ENCODE measurements at places on chromosomes 13 and 19.

DNA sequence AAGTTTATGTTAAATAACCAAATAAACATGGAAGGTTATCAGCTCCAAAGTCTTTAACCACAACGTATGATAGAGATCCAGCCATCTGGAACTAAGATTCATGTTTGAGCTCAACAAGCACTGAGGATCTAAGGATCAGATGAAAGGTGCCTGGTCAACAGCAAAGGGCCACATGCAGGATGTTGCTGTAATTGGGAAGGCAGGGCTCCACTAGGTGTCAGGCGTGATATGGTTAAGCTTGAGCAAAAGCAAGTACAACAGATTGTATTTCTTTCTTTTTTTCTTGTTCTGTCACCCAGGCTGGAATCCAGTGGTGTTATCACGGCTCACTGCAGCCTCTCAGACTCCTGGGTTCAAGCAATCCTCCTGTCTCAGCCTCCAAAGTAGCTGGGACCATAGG is 12.0 kb downstream of the EBPL start:
- DNase-seq: peak; percentile 51

DNA sequence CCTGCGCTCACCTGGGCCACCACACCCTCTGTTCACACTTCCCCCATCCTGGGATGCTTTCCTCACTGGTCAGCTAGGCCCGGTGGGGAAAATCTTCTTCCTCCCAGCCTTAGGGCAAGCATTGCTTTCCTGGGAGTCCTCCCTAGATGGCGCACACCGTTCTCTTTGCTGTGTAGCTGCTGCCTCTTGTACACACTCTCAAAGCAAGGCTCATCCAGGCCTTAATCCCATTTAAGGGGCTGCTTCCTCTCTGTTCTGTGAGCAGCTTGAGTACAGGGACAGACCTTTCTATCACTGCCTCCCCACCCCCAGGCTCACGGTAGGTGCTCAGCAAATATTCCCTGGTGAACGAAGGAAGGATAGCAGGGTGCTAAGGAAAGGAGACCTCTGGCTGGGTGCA is 11.1 kb downstream of the SLC7A10 start:
- DNase-seq: peak; percentile 36

DNA sequence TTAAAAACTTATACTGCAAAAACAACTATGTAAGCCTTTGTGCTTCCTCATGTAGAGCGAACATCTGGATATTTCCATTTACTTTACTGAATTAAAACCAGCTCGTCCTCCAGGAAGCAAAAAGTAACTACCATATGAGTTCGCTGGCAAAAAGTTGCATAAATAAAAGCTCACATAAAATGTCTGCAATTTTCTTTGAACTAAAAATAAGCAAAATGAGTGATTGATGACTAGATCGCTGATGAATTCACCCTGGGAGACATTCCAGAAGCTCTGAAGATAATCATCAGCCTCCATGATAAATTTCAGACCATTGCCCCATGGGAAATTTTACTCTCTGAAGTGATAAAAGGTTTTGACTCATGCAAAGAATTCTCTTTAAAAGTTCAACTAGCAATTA is 67.3 kb upstream of the SACS start:
- DNase-seq: no peak

DNA sequence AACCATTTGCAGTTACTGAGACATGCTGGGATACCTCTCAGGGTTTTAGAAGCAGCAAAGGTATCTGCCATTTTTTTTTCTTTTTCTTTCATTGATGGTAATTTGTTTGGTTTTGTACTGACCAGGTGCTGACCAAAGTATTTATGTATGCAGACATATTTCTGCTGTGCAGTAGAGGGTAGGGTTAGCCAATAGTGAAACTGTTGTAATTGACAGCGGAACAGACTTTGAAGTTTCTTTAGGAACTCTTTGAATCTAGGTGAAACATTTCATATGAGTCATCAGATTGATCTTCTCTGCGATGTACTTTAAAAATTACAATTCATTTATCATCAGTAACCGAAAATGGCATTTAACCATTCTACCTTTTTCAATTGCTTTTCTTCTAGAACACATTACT is 63.0 kb downstream of the ITGBL1 start:
- DNase-seq: no peak

DNA sequence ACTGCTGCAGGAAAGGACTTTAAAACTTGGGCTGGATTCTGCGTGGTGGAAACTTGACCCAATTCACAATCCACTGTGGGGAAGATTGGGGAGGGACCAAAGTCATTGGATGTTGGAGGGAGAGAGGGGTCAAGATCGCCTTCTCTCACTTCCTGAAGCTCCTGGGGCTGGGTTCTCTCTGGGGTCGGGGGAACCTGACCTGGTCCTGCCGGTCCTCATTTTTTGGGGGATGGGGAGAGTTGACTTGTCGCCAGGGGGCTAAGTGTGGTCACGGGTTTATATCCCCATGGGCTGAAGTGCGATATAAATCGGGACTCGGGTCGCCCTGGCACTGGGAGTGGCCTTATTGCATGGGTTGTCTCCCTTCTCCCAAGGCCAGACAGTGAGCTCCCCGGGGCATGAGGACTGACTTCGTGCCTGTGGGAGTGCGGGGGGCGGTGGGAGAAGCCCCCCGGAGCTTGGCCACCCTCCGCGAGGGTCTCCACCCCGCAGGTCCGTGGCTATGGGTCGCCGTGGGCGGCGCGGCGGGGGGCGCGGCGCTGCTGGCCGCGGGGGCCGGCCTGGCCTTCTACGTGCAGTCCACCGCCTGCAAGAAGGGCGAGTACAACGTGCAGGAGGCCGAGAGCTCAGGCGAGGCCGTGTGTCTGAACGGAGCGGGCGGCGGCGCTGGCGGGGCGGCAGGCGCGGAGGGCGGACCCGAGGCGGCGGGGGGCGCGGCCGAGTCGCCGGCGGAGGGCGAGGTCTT is 6.3 kb downstream of the ICAM5 start:
- no peak for DNase-seq

- DNase-seq: no peak
These were observed 8.8 kb downstream of the YIPF2 start for GRCh38 chr19:10919352-10920287.

- DNase-seq: no peak
These were observed 154.9 kb downstream of the PCDH9 start for GRCh38 chr13:67075239-67075638.

- DNase-seq: no peak
These were observed 332 bp downstream of the IRGQ start for GRCh38 chr19:43595605-43595998.

- DNase-seq: peak; percentile 93
These were observed at the start of gene NKPD1 for GRCh38 chr19:45160870-45161737. Gene NKPD1, minus strand, starts transcription at chr19:45160982. Its CDS starts 832 bp downstream, at chr19:45160150.

GRCh38 chr19:1568320-1569019 is at the start of gene MEX3D:
Gene MEX3D, minus strand, starts transcription at chr19:1568325. Its CDS starts 267 bp downstream, at chr19:1568058.
- DNase-seq: peak; percentile 51

DNA sequence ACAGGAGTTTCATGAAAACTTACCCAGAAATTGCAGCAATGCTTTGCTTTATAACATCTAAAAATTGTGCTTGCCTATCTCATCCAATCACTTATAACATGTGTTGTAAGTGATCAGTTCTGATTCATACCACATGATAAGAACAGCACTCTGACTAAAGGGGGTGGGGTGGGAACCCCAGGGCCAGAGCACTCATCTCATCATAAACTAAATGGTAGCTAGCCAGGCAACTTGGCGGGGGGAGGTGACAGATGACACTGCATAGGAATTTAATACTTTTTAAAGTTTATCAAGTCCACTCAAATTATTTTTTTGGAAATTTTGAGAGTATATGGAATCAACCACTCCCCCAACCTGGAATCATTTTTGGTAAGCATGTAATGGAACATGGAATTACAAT is 42.1 kb downstream of the FOXO1 start:
- no peak for DNase-seq

DNA sequence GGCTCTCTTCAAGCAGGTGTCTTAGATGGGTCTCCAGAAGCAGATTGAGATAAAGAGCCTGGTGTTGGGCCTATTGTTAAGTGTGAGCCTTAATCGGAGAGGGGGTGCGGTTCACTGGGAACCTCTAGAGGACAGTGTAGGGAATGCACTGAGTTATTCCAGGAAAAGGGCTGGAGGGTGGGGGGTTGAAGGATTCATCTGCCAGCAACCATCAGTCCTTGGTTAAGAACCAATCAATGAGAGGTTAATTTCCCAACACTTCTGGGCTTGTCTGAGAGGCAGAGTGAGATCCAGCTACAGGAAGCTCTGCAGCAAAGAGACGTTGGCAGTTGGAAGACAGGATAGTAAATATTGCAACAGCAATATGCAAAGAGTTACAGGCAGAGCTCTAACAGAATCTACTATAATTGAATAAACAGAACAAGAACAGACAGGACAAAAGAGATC is 28.7 kb downstream of the CYP4F2 start:
- DNase-seq: peak; percentile 59

DNA sequence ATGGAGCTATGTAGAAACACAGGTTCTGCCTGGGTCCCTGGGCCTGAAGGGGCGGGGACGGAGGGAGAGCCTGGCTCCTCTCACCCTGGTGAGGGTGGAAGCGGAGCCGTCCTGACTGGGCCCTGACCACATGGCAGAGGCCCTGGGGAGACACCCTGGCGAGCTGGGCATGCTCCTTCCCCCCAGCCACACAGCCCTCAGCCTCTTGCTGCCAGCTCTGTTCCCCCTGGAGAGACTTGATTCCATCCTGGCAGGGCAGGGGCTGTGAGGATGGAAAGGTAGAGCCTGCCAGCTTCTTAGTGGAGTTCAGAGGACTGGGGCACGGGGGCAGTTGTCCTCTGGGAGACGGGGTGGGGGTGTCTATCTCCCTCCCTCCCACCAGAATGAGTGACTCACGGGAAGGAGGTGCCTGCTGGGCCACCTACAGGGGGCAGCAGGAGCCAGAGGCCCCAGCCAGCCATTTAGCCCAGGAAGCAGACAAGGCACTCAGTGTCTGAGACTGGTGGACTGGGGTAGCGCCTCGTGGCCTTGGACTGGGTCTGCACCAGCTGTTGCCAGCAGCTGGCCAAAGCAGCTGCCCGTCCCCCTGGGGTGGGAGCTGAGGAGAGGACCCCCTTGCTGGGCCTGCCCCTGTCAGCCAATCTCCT is 22.8 kb upstream of the RNF17 start:
- DNase-seq: peak; percentile 50

Data from HT-29 (cell line).